Mesothelial cell of epicardium (in vitro differentiated cells): ENCODE measurements at places on chromosomes 7 and 10. TPM values are rescaled to one million over a fixed set of nuclear protein-coding genes. Genes with fewer than 3 reads are reported as not detected.

The MRC1 gene
- not detected in 3 replicates for total RNA-seq

- no peak for DNase-seq
- H3K27me3 ChIP-seq = no peaks in the 10 kb centered on the region
- H3K27ac ChIP-seq = no peak overlapping the region
- H3K36me3 ChIP-seq = peaks cover 4% of the 10 kb centered on the region
Measured at GRCh38 chr10:58897708-58898107, 278.7 kb upstream of the PHYHIPL start.

GRCh38 chr7:151456276-151456675 is 16.3 kb upstream of the CRYGN start:
- no peak overlapping the region for H3K27ac ChIP-seq
- no peak overlapping the region for H3K4me3 ChIP-seq

- no peak for DNase-seq
- no peaks in the 10 kb centered on the region for H3K27me3 ChIP-seq
- H3K4me1 ChIP-seq = no peaks in the 10 kb centered on the region
- no peak overlapping the region for H3K4me3 ChIP-seq
Measured at GRCh38 chr7:39978230-39978934, 28.3 kb downstream of the CDK13 start.

DNA sequence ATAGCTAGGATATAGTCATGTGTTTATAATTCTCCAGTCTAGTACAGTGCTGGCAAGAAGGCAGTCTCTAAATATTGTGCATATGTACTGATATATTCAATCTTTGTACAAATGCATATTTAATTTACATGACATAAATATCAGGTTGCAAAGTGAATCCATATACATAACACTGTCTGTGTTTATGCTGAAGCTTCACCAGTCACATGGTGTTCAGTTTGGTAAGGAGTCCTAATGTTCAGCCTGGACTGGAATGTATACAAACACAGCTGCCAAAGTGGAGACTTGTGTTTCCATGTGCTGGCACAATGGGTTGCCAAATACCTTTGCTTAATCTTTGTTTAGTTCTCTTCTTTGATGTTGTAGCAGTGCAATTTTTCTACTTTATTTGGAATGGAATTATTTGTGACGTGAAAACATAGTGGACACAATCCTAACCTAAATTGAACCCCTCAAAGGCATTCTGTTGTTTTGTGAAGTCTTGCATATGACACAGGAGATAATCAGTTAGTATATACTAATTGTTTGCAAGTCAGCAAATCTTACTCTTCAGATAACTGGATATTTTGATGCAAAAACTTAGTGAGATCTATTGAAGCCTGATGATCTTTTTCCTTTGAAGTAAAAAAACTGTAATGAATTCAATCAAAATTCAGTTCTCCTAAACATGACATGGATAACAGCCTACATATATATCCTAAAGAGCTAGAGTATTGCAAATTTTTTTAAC is 17.3 kb upstream of the ARL4A start:
- no peak overlapping the region for H3K27ac ChIP-seq
- DNase-seq = no peak
- no peak overlapping the region for H3K4me3 ChIP-seq
- H3K36me3 ChIP-seq = peaks cover under 1% of the 10 kb centered on the region
- no peaks in the 10 kb centered on the region for H3K27me3 ChIP-seq
- H3K4me1 ChIP-seq = peaks cover 17% of the 10 kb centered on the region
